ENCODE measurements at places on chromosomes 3 and 15. TPM values are rescaled to one million over a fixed set of nuclear protein-coding genes. Genes with fewer than 3 reads are reported as not detected.

DNA sequence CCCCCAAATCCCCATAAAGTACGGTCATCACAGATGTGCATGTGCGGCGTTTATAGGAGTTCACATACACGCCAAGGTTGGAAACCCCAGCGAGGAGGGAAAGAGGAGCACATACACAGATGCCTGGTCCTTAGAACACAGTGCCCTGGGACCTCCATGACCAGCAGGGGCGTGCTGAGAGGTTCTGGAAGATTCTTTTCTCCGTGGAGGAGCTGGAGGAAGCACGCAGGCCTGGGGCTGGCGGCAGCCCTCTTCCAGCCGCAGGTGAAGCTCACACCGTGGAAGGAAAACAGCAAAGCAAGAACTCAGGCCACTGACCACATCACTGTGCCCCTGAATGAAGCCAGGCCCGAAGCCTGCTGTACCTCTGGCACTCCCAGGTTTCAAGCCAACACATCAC lies 61.0 kb upstream of the SEC61A1 start:
- H3K27ac ChIP-seq: no peak overlapping the region
- no peaks in the 10 kb centered on the region for H3K27me3 ChIP-seq
- H3K36me3 ChIP-seq: no peaks in the 10 kb centered on the region
- no peak overlapping the region for H3K4me3 ChIP-seq
- no peak for DNase-seq

DNA sequence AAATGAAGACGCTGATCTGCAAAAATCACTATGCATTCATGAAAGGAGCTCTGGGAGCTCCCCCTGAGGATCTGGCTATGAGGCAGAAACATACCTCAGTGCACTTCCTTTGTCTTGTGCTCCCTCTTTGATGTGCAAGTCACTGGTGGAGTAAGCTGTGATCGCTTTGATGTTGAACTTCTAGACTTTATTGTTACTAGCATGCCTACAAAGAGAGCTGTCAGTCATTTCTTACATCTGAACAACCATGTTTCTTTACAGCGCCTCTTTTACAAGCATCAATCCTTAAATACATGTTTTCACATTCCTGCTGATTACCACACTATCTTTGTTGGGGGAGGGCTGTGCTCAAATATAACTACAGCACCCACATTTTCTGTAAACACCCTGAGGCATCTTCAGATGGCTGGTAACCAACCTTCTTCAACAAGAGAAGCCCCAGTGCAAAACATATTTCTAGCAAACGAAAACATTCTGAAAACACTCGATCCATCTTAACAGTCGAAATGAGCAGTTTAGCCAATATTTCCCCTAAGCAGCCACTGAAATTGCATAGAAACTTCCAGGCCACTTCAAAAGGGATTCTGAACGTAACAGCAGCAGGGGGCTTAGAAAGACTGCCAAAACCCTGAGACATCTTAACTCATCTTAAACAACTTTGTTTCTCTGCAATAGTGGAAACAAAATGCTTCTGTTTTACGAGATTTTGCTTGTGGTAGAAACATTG lies 101.9 kb upstream of the ICE2 start:
- H3K27ac ChIP-seq: no peak overlapping the region
- H3K4me3 ChIP-seq: no peak overlapping the region
- H3K4me1 ChIP-seq: no peaks in the 10 kb centered on the region
- no peaks in the 10 kb centered on the region for H3K27me3 ChIP-seq
- no peak for DNase-seq

DNA sequence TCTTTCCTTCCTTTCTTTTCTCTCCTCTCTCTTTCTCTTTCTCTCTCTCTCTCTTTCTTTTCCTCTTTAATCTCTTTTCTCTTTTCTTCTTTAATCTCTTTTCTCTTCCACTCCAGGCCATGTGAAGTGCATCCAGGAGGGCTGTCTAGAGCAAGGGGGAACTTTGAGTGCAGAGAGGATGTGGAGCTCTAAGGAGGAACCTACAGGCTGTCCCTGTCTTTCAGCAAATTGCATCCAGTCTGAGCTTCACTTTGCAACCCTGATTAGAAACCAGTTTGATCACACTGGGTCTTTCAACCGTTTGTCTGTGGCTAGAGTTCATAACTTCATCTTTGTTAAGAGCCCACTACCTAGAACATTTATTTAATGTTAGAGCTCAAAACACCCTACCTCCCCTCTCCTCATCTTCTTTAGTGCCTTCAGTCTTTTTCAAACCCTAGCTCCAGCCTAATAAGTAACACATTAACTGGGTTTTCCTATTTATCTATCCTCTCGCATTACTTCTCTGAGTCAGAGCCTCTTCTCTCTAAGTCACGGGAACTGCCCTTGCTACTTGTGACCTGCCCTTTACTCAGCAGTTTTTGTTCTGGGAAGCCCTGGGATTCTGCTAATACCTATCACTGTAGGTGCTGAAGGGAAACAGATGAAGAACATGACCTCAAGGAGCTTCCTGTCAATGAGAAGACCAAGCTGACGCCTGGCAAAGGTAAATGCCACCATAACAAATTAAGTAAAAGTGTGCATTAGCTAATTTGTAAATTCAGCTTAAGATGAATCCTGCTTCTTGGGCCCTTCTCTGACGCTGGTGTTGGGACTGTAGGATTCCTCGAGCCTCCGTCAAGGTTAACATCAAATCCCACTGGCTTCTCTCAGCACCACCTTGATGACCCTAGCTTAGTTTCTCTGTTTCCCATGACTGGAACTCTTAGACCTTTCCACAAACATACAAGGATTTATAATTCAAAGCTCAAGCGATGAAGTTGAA lies at the start of gene GCNT3:
Gene GCNT3, plus strand, starts transcription at position 508 of the 985 bp plus-strand sequence. CDS start 6,456 bp downstream, outside the sequence.
- H3K36me3 ChIP-seq: no peaks in the 10 kb centered on the region
- no peaks in the 10 kb centered on the region for H3K27me3 ChIP-seq
- no peak for DNase-seq
- no peak within 1 kb of the TSS for H3K4me3 ChIP-seq

- DNase-seq: no peak
- peaks cover 4% of the 10 kb centered on the region for H3K4me1 ChIP-seq
- no peak overlapping the region for H3K27ac ChIP-seq
- H3K27me3 ChIP-seq: no peaks in the 10 kb centered on the region
- H3K36me3 ChIP-seq: no peaks in the 10 kb centered on the region
These were observed 147.4 kb upstream of the ARHGEF26 start for GRCh38 chr3:153973722-153974265.

DNA sequence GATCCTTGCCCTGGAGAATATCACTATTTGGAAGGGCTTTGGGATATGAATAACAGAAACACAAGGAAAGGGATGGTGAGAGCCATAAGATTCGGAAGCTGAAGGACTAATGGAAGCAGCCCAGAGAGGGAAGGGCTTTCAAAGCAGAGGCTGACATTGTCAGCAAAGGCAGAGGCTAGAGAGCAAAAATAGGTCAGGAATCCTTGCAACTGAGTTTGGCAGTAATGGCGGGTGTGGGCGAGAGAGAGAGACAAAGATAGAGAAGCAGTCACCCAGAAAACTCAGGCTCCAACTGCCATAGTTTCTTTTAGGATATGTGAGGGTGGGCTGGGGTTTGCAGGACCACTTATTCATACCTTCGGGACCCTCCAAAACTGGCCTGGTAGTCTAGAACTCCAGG lies 248.6 kb downstream of the OPA1 start:
- no peak overlapping the region for H3K4me3 ChIP-seq
- no peak for DNase-seq
- H3K27me3 ChIP-seq: no peaks in the 10 kb centered on the region
- H3K36me3 ChIP-seq: no peaks in the 10 kb centered on the region
- no peak overlapping the region for H3K27ac ChIP-seq

DNA sequence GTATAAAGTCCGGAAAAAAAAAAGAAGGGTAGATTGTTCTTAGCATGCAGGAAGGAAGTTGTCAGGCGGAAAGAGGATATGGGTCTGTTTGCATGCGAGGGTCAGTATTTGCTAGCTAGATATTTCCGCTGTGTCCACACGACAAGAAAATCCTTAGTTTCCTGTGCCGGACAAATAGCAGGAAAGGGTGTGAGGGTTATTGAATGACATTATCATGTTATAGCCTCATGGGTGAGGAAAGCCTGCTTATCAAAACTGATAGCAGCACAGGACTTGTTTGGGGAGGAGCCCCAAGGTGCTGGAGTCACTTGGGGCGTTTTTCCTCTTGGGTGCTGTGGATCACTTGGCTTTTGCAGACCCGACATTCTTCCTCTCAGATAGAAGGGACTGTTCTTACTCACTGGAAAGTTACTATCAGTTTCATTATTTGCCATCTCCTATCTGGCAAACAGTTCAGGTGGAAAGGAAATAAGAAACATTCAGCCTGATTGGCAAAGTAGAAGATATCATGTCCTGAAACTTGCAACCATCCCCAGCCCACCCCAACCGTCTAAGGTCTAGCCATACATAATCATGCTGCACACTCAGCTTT lies 127.2 kb upstream of the DPH6 start:
- no peak for DNase-seq
- no peaks in the 10 kb centered on the region for H3K4me1 ChIP-seq
- no peaks in the 10 kb centered on the region for H3K27me3 ChIP-seq
- H3K36me3 ChIP-seq: no peaks in the 10 kb centered on the region
- H3K27ac ChIP-seq: no peak overlapping the region

DNA sequence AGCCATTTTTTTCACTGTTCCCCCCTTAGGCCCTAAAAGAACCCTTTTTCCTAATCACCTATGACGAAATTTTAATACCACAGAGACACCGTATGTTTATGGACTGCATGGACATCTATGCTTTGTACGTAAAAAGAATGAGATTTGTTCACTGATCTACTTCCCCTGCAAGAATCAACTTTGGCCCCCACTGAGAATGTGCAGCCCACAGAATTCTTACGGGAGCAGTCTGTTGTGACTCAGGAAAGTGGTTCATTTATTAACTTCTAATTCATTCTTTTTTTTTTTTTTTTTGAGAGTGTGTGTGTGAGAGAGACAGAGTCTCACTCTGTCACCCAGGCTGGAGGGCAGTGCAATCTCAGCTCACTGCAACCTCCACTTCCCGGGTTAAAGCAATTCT lies 17.6 kb downstream of the EIF4E3 start:
- no peaks in the 10 kb centered on the region for H3K27me3 ChIP-seq
- H3K27ac ChIP-seq: no peak overlapping the region

GRCh38 chr3:58388550-58389091 lies 45.0 kb downstream of the PDHB start:
- no peaks in the 10 kb centered on the region for H3K4me1 ChIP-seq
- no peaks in the 10 kb centered on the region for H3K36me3 ChIP-seq
- no peak overlapping the region for H3K4me3 ChIP-seq
- no peaks in the 10 kb centered on the region for H3K27me3 ChIP-seq

- H3K4me1 ChIP-seq: no peaks in the 10 kb centered on the region
- peaks cover 24% of the 10 kb centered on the region for H3K36me3 ChIP-seq
- no peak overlapping the region for H3K4me3 ChIP-seq
- H3K27me3 ChIP-seq: no peaks in the 10 kb centered on the region
- no peak overlapping the region for H3K27ac ChIP-seq
These were observed 66.4 kb downstream of the ASTE1 start for GRCh38 chr3:130960139-130960795.

DNA sequence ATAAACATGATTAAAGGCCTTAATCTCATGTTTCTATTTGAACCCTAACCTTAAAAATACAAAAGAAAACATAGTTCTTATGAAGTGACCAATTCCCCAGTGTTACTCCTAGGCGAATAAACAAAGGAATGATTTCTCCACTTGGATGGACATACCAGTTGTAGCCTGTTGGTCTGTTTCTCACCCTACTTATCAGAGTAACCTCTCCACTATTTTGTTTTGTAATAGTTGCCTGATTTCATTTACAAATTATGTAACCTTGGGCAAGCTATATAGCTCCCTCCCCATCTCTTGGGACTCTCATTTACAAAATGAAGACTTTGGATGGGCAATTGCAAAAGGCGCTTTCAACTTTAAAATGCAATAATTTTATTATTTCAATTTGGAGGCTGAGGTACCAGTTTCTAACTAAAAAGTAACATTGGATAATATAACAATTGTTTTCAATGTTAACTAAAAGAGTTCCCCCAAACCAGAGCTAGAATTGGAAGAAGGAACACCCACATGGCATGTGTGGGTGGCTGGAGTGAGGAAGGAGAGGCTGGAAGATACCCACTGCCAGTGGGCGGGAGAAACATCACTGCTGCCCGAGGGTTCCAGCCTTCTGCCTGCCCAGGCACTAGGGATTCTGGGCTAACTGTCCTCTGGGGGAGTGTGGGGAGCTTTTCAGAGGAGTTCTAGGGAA lies 74.2 kb downstream of the RFTN1 start:
- no peak for DNase-seq
- peak overlapping the region; percentile 73 for H3K27ac ChIP-seq
- H3K4me3 ChIP-seq: peak overlapping the region; percentile 2
- H3K36me3 ChIP-seq: no peaks in the 10 kb centered on the region

GRCh38 chr3:14640157-14640562 lies 11.4 kb upstream of the CCDC174 start:
- no peaks in the 10 kb centered on the region for H3K36me3 ChIP-seq
- no peak for DNase-seq
- H3K4me3 ChIP-seq: no peak overlapping the region
- no peaks in the 10 kb centered on the region for H3K27me3 ChIP-seq
- no peaks in the 10 kb centered on the region for H3K4me1 ChIP-seq

DNA sequence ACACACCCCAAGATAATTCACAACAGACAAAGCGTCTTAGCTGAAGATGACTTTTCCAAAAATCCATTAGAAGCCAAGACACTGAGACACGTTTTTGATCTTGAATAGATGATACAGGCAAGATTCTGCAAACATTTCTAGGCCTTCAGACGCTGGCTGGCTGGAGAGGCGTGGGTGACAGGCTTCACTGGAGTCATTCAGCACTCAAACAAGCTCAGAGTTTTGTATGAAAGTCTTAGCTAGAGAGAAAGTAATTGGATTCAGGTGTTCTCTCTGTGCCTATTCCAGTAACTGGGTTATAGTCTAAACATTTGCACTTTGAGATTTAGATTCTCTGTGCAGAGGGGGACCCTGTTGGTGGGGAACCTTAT lies 147.7 kb upstream of the BHLHE40 start:
- no peak overlapping the region for H3K4me3 ChIP-seq
- H3K27me3 ChIP-seq: no peaks in the 10 kb centered on the region
- H3K36me3 ChIP-seq: peaks cover 6% of the 10 kb centered on the region

GRCh38 chr3:35664460-35664919 lies 25.2 kb downstream of the ARPP21 start:
- no peaks in the 10 kb centered on the region for H3K4me1 ChIP-seq
- H3K27me3 ChIP-seq: no peaks in the 10 kb centered on the region
- peak; percentile 70 for DNase-seq
- peak overlapping the region; percentile 55 for H3K4me3 ChIP-seq

- no peak overlapping the region for H3K27ac ChIP-seq
- no peaks in the 10 kb centered on the region for H3K4me1 ChIP-seq
- H3K36me3 ChIP-seq: no peaks in the 10 kb centered on the region
- H3K4me3 ChIP-seq: no peak overlapping the region
- no peaks in the 10 kb centered on the region for H3K27me3 ChIP-seq
These were observed 1022.9 kb downstream of the MCTP2 start for GRCh38 chr15:95254263-95254662.

- no peaks in the 10 kb centered on the region for H3K4me1 ChIP-seq
- no peak for DNase-seq
- no peak overlapping the region for H3K27ac ChIP-seq
- no peak overlapping the region for H3K4me3 ChIP-seq
These were observed 53.8 kb upstream of the CADM2 start for GRCh38 chr3:84904816-84905555.

GRCh38 chr15:93557696-93558095 lies 468.7 kb upstream of the RGMA start:
- no peaks in the 10 kb centered on the region for H3K4me1 ChIP-seq
- no peaks in the 10 kb centered on the region for H3K36me3 ChIP-seq
- no peak overlapping the region for H3K27ac ChIP-seq
- H3K4me3 ChIP-seq: no peak overlapping the region
- no peaks in the 10 kb centered on the region for H3K27me3 ChIP-seq

Gene TOMM70
- 16.4 TPM for total RNA-seq

Gene C3orf80
- not detected for total RNA-seq

Gene RNF111
- total RNA-seq: 12.2 TPM

Gene ABI3BP
- 54.2 TPM for total RNA-seq

Gene TIMP4
- 78.9 TPM for total RNA-seq

Gene SHF
- 75.0 TPM for total RNA-seq

Gene SLC38A3
- not detected for total RNA-seq

Gene EPHA6
- not detected for total RNA-seq

Gene NLGN1
- total RNA-seq: 5.2 TPM

Gene HEXA
- 111 TPM for total RNA-seq

Data from ascending aorta (tissue), 2 donors.